RPMI7951 (cell line): ENCODE measurements at places on chromosomes 5 and 9. TPM values are rescaled to one million over a fixed set of nuclear protein-coding genes. Genes with fewer than 3 reads are reported as not detected.

Gene SLC1A1
- 5.2 and 6.0 TPM in 2 replicates for total RNA-seq

Gene ASB6
- 10.3 and 12.2 TPM in 2 replicates for total RNA-seq

Gene FOXD4L4
- total RNA-seq = 0.20 TPM in 1 of 2 replicates, not detected in the other

GRCh38 chr5:175829813-175830585 lies 41.4 kb upstream of the CPLX2 start:
- no peak for DNase-seq

DNA sequence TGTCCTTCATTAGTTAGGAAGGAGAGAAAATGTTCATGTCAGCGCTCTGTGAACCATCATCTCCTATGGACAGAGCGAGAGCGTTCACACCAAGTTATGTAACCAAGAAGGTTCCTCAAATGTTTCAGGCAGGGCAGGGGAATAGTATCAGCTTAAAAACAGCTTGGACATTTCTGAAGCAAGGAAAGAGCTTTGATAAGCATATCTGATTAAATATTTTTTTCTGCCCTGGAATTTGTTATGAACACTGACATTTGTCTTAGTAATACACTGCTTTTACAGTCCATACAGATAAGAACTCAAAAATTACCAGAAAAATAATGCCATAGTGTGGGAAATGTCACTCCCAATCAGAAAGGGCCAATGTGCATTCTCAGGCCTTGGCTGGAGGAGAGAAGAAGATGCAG lies 66.3 kb upstream of the LIFR start:
- DNase-seq = no peak

DNA sequence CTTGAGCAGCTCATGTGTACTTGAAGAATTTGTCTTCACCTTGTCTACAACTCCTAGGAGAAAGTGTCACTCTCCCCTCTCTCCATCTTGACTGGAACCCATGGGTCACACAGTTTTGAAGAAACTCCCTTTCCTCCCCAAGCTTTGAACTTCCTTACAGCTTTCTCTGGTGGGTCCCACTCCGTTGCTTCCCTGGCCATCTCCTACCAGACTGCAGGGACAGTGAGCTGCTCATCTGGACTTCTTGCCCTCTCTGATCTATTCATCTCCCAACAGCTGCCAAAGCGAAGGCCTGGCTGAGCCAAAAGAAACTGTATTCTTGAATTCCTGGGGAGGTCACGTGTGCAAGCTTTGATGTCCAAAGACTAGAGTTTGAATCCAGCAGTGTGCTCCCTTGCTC lies 22.7 kb upstream of the CXCL14 start:
- no peak for DNase-seq

DNA sequence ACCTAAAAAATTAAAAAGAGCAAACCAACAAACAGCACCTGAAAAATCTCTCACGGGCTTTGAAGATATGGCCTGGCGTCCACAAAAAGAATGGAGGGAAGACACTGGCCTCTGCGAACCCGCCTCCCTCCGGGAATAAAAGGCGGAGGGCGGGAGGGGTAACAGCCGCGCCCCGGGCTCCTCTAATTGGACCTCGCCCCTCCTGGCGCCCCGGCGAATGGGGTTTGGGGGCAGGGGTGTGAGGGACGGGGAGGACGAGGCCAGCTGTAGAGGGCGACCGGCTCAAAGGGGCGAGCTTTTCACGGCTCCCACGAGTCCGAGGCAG lies 753 bp downstream of the FANCC start:
- DNase-seq = peak; percentile 83

DNA sequence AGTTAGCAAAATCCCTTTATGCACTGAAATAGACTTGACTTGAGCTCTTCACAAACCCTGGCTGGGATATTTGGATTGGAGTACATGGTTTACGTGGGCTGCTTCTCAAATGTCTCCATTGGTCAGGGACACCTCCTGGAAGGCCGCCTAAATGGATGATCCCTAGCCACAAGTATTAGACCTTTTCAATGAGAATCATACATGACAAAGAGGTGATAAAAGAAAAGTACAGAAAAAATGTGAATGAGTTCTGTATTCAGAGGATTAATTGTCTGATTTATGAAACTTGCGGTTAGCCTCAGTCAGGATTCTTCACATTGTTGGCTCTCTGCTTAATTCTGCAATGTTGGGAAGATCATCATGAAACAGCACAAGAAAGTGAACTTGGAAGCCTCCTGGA lies 752.8 kb upstream of the ADAMTS16 start:
- DNase-seq = peak; percentile 52

GRCh38 chr9:70933321-70933720 lies 188.1 kb downstream of the TRPM3 start:
- no peak for DNase-seq

GRCh38 chr5:170232786-170233185 lies at the start of gene C5orf58:
Gene C5orf58, plus strand, starts transcription at chr5:170232985. Its CDS starts 1,992 bp downstream, at chr5:170234977.
- no peak for DNase-seq

Gene OBP2B
- not detected in 2 replicates for total RNA-seq

Gene IFNA2
- not detected in 2 replicates for total RNA-seq

GRCh38 chr5:148452499-148453193 lies 68.9 kb downstream of the FBXO38 start:
- no peak for DNase-seq

Gene PTPRD
- total RNA-seq = 0.49 and 0.84 TPM in 2 replicates

Gene C9orf153
- total RNA-seq = 0.48 TPM in 1 of 2 replicates, not detected in the other

GRCh38 chr5:96919754-96920197 lies 16.1 kb upstream of the LNPEP start:
- DNase-seq = no peak

DNA sequence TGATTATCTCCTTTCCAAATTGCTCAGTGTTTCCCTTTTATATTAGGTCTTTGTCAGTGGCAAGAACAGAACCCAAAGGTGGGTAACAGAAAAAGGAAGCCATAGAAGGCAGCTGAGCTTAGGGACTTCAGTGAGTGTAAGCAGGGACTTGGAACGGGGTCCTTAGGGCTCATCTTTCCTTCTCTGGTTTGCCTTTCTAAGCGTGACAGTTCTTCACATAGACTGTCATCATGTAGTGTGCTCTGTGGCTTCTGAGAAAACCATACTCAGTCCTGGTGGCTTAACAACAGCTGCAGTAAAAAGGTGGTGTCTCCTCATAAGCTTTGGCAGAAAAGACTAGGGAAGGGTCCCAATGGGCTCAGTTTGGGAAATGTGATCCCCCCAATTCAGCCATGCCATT lies 108.8 kb downstream of the SLC12A2 start:
- DNase-seq = no peak

GRCh38 chr5:178204182-178204934 lies at the start of gene HNRNPAB:
Gene HNRNPAB, plus strand, starts transcription at chr5:178204533. Its CDS starts 305 bp downstream, at chr5:178204838.
- peak; percentile 92 for DNase-seq

GRCh38 chr9:83299571-83299970 lies 236.6 kb upstream of the RASEF start:
- peak; percentile 25 for DNase-seq

GRCh38 chr5:61416420-61416819 lies 84.4 kb downstream of the ZSWIM6 start:
- DNase-seq = no peak

DNA sequence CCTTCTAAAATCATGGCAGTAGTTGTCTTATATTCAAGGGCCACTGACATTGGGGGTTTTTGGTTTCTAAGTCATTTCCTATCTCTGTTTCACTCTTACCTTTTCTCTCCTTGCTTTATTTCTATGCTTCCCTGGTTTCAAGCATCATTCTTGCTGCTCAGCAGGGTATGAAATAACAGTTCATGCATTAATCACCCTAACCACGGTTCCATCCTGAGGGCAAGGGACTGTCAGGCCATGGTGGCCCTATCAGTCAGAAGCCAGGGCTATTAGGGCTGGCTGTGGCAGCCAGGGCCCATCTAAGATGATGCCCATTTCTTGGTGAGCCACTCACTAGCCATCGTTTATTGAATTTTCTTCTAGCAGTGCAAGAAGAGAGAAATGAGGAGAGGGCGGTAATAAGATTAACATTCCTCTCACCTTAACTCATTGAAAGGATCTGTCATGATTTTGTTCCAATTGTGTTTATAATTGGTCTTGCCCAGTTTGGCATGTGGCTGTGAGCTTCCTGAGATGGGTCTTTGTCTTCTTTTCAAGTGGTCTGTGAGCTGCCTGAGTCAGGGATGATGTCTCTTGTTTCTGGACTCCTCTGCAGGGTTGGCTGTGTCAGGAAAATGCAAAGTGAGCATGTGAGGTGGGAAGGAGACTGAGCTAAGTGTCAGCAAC lies 45.2 kb downstream of the CYSTM1 start:
- peak; percentile 69 for DNase-seq

DNA sequence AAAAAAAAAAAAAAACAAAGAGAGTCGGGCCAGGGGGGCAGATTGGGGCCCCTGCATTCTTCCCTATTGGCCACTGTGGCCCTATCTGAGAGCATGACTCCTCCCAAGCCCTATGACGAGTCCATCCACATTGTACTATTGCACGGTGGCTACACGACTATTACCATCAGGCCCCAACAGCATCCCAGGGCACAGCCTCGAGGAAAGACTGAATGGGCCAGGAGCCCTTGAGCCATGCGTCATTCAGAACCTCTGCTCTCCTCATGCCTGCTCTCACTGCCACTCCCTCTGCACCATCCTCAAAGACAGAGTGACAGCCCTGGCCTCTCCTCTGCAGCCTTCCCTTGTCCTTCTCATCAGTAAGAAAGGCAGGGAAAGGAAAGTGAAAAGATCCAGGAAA lies 20.2 kb upstream of the ORM1 start:
- no peak for DNase-seq
